Esophagus squamous epithelium (tissue), 5 donors: ENCODE measurements at places on chromosomes 2 and 18. TPM values are rescaled to one million over a fixed set of nuclear protein-coding genes. Genes with fewer than 3 reads are reported as not detected.

GRCh38 chr2:19848029-19848750, 53.6 kb downstream of the TTC32 start:
- DNase-seq = no peak

DNA sequence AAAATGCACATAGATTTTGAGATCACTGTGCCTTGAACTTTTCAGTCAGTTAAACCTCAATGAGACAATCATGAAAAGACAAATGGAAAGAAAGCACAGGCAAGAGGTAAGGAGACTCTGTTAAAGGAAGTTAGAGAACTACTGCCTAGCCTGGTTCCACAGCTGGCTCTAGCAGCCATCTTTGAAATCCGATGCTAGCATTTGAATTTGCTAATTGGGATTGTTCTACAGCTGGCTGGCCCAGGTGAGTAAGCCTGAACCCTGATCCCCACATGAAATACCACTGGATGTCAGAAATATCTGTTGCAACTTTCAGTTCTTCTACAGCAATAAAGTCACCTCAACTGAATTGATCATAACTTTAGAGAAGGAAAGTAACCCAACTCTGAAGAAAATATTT, 315.2 kb upstream of the CHAC2 start:
- no peak for DNase-seq

DNA sequence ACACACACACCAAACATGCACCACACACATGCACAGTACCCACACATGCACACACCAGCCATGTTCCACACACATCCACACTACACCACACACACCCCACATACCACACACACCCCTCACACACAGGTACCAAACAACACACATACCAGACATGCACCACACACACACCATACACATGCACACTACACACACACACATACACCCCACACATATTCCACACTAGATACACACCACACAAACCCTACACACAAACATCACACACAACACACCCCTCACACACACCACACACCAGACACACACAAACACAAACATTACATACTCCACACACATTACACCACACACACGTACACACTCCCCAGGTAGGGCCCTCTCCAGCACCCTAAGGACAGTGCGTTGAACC, 51.2 kb downstream of the TRABD2A start:
- DNase-seq = no peak

GRCh38 chr2:2743164-2743571, 412.1 kb upstream of the MYT1L start:
- DNase-seq = no peak

GRCh38 chr18:24876266-24876665, 415.8 kb downstream of the HRH4 start:
- no peak for DNase-seq

DNA sequence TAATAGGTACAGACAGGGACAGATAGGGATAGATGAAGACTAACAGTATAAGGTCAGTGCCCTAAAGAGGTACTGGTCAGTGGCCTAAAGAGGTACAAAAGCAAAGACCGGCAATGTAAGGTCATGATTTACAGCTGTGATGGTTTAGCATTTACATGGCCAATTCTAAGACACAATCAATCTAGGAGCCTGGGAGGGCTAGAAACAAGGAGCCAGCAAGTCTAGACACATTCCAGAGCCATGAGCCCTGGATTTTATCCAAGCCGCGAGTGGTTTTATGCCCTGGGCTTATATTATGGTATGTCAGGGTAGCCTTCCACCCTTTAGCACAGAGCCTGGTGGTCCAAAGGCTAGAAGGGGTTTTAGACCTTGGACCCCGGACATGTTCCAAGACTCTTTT, 124.2 kb downstream of the CBLN2 start:
- no peak for DNase-seq

DNA sequence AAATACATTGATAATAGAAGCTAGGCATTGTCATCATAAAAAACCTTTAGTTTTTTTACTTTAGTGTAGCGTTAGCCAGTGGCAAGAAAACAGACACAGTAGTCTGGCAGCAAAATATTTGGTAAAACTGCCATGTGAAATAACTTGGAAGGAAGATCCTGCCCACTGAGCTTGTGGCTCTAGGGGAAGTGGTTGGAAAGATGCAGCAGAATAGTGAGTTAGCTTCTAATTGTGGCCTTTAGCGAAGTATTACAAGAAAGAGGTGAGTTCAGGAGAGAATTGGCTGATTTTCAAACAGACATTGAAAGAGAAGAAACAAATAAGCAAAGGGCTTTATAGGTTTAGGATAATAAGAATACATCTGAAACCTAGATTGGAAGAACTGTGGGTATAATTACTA, 1887.8 kb upstream of the CELF4 start:
- no peak for DNase-seq

DNA sequence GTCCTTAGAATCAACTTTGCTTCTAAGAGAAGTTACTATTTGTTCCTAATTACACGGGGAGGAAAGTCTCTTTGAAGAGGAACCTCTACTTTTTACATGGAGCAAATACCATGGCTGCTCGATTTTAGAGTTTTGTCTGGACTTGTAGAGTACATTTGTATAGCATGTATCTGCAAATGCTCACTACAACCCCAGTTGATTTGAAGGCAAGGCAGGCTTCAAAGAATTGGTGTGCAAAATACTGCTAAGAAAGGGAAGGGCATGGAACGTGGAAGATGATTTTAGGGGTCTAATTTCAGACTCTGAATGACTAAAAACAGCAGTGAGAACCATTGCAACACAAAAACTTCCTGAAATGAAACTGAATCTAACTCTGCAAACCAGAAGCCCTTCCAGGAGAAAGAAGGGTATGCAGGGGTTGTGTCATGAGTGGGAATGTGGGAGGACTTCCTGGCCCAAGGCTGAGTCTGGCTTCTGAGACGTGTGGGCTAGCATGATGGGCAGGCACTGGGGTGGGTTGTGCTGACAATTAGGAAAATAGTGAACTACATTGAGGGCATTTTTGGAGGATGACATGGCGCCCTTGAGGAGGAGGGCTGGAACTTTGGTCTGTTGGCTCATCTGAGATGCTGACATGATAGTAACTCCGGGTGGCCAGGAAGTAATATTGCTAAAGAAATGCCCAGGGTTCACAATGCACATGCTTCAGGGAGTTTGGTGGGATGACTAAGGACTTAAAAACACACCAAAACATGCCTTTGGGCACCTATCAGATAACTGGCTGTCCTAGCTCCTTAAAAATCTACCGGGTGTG, 18.9 kb upstream of the IL1R2 start:
- no peak for DNase-seq

DNA sequence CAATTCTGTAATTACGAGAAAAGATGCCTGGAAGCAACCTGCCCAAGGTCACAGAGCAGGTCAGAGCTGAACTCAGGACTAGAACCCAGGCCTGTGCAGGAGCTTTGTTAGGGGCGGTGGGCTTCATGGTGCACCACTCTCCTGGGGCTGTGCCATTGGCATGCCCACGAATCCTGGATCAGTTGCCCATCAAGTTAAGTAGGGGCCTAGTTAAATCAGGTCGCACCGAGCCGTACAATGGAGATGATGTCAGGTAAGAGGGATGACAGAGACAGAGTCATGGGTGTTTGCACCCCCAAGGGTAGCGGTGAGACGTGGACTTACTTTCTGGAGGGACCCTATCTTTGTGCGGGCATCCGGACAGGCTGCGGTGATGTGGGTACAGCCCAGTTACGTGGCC, 172.6 kb upstream of the PXDN start:
- DNase-seq = no peak

- no peak for DNase-seq
Measured at GRCh38 chr2:61670591-61671501, 132.7 kb upstream of the XPO1 start.

DNA sequence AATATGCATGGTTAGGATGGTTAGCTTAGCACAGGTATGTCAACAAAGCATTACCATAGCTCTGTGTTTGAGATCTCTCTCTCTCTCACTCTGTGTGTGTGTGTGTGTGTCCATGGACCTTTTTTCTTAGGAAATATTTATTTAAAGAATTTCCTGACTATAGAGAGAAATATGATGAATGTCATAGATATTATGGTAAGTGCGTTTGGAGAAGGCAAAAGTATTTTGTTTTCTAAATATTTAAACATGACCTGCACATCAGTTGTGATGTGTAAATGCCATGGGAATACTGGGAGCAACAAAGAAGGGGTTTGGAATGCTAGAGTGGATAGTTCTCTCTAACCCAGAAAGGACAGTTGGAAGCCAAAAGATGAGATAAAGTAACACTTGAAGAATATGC, 3.9 kb upstream of the TMEM178A start:
- no peak for DNase-seq

- DNase-seq = no peak
Measured at GRCh38 chr2:136357007-136357380, 239.0 kb upstream of the CXCR4 start.

DNA sequence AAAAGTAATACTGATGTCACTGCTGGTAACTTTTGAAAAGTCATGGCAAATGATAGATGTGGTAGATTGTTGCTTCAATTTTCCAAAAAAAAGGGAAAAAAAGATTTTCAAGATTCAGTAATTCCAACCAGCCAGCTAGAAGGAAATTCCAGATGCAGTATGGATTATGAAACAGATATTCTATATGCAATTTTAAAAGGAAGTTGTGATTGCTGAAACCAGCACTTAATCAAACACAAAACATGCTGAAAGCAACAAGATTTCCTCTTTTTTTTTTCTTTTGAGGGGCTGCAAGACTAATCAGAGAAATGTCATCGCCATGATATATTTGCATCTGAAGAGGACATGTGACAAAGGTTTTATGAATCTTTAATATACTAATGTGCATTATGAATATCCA, 5.1 kb upstream of the HNMT start:
- no peak for DNase-seq

DNA sequence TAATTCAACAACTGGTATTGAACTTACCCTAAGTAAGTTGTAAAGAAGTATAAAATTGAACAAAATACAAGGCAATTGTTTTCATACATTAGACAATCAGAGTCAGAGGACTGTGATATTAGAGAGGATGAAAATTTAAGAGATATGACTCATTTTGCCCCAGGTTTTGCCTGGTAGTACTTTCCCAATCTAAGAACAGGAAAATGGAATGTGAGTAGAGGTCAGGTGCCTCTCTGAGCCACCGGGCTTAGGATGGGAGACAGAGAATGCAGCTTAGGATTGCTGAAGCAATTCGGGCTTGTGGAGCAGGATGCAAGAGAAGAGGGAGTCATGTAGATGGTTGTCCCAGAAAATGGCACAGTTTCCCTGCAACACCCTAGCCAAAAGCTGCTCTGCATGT, 219.7 kb upstream of the CHST9 start:
- no peak for DNase-seq

GRCh38 chr2:128949360-128949759, 630.7 kb upstream of the HS6ST1 start:
- no peak for DNase-seq

DNA sequence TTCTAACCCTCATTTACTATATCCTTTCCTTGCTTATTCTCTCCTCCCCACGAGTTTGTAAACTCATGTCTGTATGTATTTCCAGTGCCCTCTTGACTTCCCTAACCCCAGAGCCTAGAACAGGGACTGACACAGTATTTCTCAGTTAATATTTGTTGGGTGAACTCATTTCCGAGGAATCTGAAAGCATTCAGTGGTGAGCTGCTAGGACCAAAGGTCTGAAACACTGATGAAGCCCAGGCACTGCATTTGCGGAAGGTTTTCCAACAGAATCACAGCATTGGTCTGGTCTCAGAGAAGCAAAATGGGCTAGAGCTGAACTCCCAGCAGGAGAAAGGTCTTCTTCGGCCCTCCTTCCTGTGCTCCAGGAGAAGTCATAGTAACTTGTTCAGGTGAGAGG, 56.8 kb downstream of the SOX11 start:
- no peak for DNase-seq

GRCh38 chr2:145799595-145800108, 1279.7 kb upstream of the ZEB2 start:
- no peak for DNase-seq

- DNase-seq = no peak
Measured at GRCh38 chr2:234747833-234748559, 203.8 kb upstream of the SH3BP4 start.

- DNase-seq = no peak
Measured at GRCh38 chr2:179272406-179273192, 8.0 kb upstream of the SESTD1 start.

- DNase-seq = no peak
Measured at GRCh38 chr2:121090088-121090715, 194.8 kb downstream of the TFCP2L1 start.

- no peak for DNase-seq
Measured at GRCh38 chr2:224969633-224970260, 72.5 kb downstream of the DOCK10 start.

GRCh38 chr18:77111951-77112746, 20.4 kb downstream of the MBP start:
- DNase-seq = no peak

- no peak for DNase-seq
Measured at GRCh38 chr2:197707316-197708213, 2.4 kb downstream of the MARS2 start.

GRCh38 chr2:64289251-64289650, 145.0 kb upstream of the PELI1 start:
- no peak for DNase-seq

DNA sequence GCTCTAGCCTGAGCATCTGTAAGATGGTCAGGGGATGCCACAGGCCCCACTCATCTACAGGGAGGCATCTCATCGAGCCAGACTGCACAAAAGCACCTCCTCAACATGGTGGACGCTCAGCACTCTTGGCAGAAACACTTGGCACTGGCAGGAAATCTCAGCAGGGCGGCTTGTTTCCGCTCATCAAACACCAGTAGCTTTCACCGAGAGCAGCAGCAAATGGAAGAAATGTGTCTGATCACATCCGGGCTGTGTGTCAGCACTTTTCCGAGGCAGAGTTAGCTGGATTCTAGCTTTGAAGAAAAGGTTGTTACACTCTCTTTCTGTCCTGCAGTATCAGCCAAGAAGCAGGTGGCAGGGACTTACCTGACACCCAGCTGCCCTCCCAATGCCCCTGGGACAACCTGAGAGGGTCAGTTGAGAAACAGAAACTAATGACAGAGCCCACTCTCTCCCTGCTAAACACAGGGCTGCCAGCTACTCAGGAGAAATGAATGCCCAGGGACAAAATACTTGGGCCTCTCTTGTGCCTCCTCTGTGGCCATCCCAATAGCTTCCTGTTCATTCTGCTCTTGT, 68.9 kb upstream of the FZD7 start:
- no peak for DNase-seq

- DNase-seq = no peak
Measured at GRCh38 chr2:122323927-122324326, 568.5 kb downstream of the TSN start.

- no peak for DNase-seq
Measured at GRCh38 chr2:143934626-143935481, 585.1 kb downstream of the ZEB2 start.

- no peak for DNase-seq
Measured at GRCh38 chr2:190713471-190713870, 64.6 kb downstream of the NAB1 start.

The GNLY gene
- total RNA-seq = 1.2 TPM

The TRAF3IP1 gene
- 9.9 TPM for total RNA-seq

The TUBA4B gene
- not detected for total RNA-seq

The DOCK10 gene
- 16.6 TPM for total RNA-seq

The NOP58 gene
- total RNA-seq = 35.2 TPM

The DIPK1C gene
- total RNA-seq = not detected

The RBM44 gene
- 0.22 TPM for total RNA-seq

The MBOAT2 gene
- total RNA-seq = 56.6 TPM

The SERPINB5 gene
- 262 TPM for total RNA-seq

The SP140 gene
- total RNA-seq = 0.92 TPM

The CNDP1 gene
- not detected for total RNA-seq

The CPLX4 gene
- not detected for total RNA-seq

The C1QL2 gene
- total RNA-seq = not detected

The STARD6 gene
- total RNA-seq = not detected

The CIDEA gene
- total RNA-seq = not detected

The NEUROD1 gene
- not detected for total RNA-seq

The VSNL1 gene
- total RNA-seq = 55.5 TPM
